NCI-H460 (cell line): ENCODE measurements at places on chromosomes 1 and 21.

DNA sequence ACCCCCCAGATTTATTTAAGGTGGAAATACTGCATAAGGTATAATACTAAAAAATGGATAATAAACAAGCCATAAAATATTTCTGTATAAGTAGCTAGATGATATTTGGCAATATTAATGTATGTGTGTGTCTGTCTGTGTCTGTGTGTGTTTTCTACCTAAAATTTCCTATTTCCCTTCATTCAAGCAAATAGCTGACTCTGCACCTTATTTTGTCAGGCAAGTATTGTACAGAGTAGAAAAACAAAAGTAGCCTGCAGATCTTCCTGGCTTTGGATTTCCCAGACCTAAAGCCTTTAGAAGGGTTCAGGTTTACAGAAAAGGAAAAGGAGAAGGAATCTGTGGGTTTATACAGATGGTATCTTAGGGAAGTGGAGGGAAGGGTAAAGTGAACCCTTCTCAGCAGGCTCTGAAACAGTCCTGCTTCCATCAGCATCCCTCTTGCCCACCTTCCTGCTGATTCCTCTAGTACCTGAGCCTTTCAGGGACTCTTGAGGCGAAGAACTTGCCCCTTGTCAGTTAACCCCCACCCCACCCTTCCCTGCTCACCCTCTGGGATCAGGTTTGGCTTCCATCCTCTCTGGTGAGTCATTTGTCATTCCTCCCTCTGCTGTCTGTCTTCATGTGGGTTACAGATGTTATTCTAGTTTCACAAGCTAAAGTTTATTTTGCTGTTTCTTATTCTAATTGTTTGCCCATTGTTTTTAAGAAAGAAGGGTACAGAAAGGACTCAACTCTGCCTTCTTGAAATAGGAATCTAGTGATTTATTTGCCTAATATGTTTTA lies 21.7 kb upstream of the RGS16 start:
- no peak for DNase-seq

DNA sequence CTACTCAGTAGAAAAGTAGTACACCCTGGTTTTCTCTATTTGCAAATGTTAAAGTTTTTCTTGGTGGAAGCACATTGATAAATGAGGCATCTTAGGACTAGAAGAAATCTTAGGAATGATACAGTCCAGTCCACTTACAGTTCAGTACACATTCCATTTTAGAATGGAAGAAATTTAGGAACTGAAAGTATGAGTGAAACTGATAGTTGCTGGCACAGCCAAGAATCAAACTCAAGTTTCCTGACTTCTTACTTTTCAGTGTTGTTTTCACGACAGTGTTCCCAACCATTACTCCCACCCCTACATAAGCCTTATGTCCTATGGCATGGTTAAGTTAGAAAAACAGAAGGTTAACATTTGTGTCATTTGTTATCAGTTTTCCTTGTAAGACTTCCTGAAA lies 258.5 kb downstream of the BACH1 start:
- no peak for DNase-seq

GRCh38 chr1:154386643-154387352 lies 18.3 kb upstream of the IL6R start:
- DNase-seq, result no peak

DNA sequence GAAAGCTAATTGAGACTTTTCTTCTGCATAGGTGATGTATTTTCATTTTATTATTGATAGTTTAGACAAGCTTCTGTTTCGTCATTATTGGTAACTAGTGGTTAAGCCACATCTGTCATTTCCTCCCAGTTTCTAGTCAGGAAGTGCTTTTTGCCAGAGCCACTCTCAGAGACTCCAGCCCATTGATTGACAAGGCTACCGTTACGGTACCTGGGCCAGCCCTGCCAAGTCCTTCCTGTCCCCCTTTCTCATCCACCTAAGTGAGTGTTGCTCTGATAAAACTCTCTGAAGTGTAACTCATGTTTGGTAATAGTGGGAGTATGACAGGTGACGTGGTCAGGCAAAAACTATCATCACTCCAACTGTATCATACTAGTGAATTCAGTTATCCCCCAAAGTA lies 29.6 kb upstream of the AGL start:
- no peak for DNase-seq

GRCh38 chr1:204116539-204116938 lies 35.3 kb downstream of the ETNK2 start:
- no peak for DNase-seq

DNA sequence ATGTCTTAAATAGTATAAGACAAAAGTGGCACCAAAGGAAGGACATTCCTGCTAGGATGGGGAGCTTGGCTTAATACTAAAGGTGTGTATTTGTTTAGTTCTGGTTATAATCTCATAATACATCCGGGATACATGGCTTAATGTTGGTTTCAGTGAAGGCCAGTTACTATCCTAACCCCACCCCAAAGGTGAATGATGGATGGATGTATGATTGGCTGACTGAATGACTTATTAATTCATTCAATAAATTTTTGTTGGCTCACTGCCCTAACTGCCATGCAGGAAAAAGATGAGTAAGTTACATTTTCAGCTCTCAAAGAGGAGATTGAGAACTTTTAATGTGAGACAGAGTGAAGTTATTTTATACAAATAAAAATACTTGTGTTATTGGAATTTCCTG lies 52.2 kb downstream of the PHACTR4 start:
- DNase-seq, result no peak

GRCh38 chr1:22717037-22717760 lies 6.6 kb downstream of the EPHB2 start:
- no peak for DNase-seq

- no peak for DNase-seq
These were observed 32.9 kb upstream of the TADA1 start for GRCh38 chr1:166908942-166909341.

DNA sequence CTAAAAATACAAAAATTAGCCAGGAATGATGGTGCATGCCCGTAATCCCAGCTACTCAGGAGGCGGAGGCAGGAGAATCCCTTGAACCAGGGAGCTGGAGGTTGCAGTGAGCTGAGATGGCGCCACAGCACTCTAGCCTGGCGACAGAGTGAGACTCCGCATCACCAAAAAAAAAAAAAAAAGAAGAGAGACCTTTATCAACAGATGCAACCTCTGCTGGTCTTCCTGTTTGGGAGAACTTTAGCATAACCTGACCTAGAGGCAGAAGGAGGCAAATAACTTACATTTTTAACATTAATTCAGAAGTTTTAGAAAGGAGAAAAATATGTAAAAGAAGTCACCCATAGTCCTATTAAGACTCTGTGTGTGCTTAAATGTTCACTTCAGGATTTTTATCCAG lies 32.4 kb downstream of the SLAMF1 start:
- DNase-seq, result no peak

GRCh38 chr1:104780470-104781078 lies 1030.9 kb downstream of the AMY1C start:
- peak; percentile 21 for DNase-seq

- no peak for DNase-seq
These were observed 15.1 kb upstream of the MX1 start for GRCh38 chr21:41410767-41411448.

GRCh38 chr1:201282931-201283829 lies at the start of gene PKP1:
Gene PKP1 (plus strand): TSS chr1:201283506. CDS start chr1:201283703, 197 bp downstream.
- no peak for DNase-seq

GRCh38 chr1:52726265-52727113 lies at the start of gene ZYG11B:
Gene ZYG11B (plus strand): TSS chr1:52726453. CDS start chr1:52726654, 201 bp downstream.
- DNase-seq, result peak; percentile 75

- DNase-seq, result no peak
These were observed 4.7 kb downstream of the ZNF648 start for GRCh38 chr1:182056601-182057366.

GRCh38 chr1:39230261-39231190 lies 26.0 kb downstream of the MACF1 start:
- DNase-seq, result no peak

DNA sequence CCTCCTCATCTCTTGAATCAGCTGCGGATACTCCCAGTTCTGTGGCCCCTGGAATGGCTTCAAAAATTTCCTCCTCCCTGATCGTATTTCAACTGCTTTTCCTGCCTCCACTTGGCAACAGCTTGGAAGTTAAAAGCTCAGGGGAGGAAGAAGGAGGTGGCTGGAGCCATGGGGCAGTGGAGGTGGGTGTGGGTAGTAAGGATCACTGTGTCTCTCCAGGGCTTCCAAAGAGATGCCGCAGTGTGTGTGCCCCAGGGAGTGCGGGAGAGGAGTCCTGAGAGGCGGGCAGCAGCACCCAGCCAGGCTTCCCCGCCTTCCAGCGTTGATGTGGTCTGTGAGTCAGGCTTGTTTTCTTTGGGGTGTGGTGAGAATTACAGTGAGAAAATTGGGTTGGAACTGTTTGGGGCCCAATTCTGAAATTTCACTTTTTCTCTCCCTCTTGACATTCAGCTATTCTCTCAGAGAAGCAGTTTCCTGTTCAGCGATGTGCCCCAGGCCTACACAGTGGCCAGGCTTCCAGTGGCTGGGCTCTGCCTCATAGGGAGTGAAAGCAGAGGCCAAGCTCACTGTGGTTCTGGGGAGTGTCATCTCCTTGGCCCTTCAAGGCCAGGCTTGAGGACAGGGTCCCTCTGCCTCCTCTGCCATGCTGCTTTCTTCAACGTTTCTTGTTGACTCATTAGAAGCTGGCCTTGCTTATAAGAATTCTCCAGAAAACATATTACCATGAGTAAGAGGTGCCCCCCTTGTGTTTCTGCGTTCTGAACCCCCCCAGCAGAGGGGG lies 69.0 kb downstream of the PGM1 start:
- no peak for DNase-seq

DNA sequence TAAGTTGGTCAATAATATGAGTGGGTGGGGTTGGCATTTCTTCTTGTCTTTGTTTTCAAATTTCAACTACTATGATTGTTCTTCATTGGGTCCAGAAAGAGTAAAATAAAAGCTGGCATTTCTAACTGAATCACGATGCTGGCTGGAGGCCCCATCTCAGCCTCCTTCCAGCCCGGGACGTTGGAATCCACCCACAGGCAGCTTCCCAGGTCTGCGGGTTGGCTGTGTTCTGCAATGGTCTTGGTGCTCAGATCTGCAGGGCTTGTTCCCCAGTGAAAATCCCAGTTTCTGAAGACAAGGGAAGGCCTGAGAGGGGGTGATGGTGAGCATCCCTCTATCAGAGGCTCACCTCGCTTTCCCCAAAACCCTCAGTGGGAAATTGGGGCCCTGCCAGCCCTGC lies 54.7 kb upstream of the ARHGEF16 start:
- DNase-seq, result no peak

- no peak for DNase-seq
These were observed 81.9 kb downstream of the FGGY start for GRCh38 chr1:59378621-59379370.

DNA sequence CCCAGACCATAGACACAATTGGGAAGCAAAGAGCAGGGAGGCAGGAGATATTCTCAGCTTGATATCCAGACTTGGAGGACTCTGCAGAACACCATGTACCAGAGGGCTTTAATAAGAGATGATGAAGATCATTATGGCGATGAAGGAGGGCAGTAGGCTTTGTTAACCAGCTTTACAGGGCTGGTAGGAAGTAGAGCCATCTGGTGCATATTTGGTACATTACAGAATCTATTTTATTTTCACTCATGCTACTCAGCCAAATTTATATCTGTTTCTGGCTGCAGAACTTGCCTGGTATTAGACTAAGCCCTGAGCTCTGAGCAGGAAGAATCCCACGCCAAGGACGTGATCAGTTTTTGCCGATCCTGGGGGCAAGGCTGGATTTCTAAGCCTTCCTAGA lies 61.8 kb upstream of the SYT6 start:
- DNase-seq, result no peak

- no peak for DNase-seq
These were observed 92.3 kb upstream of the CD34 start for GRCh38 chr1:208003241-208003640.

DNA sequence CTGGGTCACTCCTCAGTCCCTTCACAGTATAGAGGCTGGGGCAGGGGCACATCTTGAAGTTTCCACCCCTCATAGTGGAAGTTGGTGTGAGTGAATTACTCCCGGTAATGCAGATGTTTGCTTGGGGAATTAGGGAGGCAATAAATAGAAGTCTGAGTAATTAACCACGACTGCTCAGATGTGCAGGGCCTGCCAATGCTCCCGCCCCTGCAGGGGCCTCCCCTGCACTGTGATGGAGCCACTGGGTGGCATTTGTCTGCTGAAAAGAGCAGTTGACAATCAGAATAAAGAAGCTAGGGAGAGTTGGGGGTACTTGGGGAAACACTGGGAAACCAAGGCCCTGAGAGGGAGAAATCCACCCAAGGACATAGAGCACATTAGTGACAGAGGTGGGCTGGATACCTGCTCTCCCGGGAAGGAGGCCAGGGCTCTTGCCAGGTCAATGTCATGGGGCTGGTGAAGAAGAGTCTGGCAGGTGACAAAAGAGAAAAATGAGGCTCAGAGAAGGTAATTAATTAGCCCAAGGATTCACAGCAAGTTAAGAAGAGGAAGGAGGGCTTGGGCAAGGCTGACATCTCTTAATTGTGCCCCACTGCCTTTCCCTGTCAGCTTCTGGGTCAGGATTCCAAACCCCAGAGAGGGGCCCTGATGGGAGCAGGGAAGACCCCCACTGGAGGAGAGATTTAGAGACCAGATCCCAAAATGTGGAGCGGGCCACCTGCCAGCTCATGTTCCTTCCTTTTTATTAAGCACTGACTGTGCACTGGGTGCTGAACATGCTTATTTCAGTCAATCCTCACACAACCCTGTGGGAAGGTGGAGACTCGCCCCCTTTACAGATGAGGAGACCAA lies 436.2 kb downstream of the MATN1 start:
- no peak for DNase-seq

- no peak for DNase-seq
These were observed 45.7 kb downstream of the PSMG1 start for GRCh38 chr21:39137248-39138178.

GRCh38 chr1:209708297-209708696 lies 3.7 kb downstream of the HSD11B1 start:
- DNase-seq, result no peak

DNA sequence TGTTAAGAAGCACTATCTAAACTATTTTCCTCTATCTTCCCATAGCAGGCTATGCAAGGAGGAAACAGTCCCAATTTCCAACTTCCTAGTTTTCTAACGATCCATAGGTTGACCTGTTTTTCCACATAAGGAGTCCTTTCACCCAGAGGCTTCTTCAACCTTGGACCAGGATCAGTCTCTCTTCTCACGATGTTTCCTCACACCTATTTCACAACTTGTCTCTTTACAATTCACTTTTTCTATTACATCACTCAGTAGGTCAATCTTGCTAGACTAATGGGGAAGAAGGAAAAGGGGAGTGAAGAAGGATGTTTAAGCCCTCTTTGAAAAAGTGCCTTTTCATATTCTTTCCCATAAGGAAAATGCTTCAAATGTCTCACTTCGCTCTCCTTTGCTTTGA lies 15.9 kb downstream of the PALMD start:
- DNase-seq, result peak; percentile 59

DNA sequence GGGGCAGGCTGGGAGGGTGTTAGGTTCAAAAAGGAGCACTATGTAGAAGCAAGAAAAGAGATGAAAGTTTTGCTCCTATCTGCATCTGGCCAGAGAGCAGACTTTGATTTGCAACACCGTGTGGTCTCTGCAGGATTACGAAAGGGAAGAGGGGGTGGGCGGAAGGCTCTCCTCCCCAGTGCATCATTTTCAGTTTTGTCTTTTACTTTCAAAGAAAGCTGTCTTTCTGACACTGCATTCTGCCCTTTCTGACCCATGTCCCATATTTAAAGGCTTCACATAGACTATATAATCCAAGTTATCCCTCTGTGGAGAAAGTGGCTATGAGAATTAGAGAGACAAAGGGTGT lies 126.5 kb downstream of the RHOU start:
- no peak for DNase-seq
